ENCODE measurements at places on chromosomes 5 and 9.
A peak's percentile ranks its signal among the peaks of the same experiment; 100 is the strongest.

DNA sequence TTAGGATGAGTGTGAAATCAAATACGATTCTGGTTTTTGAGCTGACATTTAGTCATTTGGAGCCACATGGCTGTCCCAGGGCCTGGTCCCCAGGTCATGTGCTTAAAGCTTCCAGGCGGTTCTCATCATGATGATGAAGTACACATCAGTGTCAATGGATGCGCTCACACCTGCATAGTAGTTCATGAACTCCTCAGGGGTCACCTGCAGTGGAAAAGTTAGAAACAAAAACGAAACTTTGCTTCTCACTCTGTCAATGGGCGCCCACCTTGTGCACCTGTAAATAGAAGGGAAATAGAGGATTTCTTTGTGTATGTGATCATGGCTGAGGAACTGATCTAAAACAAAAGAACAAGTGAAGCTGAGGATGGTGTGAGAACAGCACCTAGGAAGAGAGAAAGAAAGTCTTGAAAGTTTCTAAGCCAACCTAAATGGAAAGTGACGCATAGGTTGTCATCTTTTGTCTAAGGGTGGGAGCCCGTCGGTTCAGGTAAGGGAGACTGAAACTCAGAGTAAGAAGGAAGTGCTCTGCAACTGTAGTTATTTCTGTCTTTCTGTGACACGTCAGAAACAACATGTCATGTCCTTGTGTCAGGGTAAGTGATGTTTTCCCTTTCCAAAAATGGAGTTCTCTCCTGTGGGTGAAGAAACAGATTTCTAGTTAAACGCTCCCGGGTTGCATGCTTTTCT lies 33.8 kb downstream of the CAPSL start:
- DNase-seq: no peak

GRCh38 chr5:102231693-102232619 lies 64.1 kb downstream of the SLCO4C1 start:
- DNase-seq: no peak

- peak; percentile 81 for DNase-seq
These were observed 175.2 kb upstream of the NREP start for GRCh38 chr5:111932199-111932598.

DNA sequence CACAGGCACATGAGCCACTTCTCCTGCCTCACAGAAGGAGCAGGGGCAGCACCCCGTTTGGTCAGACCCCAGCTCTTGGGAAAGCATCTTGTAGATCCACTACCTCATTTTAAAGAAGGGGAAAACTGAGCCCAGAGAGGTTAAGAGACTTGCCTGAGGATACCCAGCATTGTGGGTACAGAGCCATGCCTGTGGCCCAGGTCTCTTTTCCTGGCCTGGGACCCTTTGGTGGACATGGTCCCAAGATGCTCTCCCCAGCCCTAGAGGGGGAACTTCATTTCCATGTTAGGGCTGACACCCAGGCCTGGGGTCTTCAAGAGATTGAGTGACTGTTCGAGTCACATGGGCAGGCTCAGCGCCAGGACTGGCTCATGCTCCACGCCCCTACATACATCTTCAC lies 64.2 kb downstream of the NEK6 start:
- DNase-seq: no peak

- DNase-seq: no peak
These were observed 204.8 kb upstream of the RASEF start for GRCh38 chr9:83267741-83268140.

DNA sequence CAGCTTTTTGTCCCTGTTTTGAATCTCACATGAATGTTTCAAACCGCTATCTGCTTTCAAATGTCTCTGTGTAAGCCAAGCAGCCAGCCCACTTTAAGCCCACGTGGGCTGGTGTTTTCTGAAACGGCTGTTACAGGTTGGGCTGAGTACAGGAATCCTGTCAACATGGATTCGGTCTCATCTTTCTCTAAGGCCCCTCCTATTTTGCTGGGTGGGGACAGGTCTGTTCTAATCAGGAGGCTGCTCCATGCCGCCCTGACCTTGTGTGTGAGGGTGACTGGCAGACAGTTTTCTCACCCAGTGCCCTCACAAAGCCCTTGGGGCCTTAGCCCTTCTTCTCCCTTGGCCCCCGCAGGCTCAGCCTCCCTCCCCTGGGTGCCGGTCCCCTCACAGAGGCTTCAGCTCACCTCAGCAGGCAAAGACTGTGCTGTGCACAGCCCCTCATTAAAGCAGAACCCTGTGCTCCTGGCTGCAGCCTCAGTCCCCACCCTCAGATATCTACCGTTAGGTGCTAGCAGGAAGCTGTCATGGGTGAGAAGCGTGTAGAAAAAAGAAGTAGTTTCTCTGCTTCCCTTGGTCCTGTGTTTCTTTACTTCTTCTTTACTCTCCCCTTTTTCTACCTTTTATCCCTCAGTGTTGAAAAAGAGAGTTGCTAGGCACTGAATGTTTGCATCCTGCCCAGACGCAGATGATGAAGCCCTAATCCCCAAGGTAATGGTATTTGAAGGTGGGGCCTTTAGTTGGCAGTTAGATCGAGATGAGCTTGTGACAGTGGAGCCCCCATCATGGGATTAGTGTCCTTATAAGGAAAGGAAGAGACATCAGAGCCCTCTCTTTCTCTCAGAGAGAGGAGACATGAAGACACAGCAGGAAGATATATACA lies 205.7 kb downstream of the ADAMTS12 start:
- no peak for DNase-seq

- DNase-seq: peak; percentile 85
These were observed 31.7 kb downstream of the PRRX2 start for GRCh38 chr9:129696944-129697655.

DNA sequence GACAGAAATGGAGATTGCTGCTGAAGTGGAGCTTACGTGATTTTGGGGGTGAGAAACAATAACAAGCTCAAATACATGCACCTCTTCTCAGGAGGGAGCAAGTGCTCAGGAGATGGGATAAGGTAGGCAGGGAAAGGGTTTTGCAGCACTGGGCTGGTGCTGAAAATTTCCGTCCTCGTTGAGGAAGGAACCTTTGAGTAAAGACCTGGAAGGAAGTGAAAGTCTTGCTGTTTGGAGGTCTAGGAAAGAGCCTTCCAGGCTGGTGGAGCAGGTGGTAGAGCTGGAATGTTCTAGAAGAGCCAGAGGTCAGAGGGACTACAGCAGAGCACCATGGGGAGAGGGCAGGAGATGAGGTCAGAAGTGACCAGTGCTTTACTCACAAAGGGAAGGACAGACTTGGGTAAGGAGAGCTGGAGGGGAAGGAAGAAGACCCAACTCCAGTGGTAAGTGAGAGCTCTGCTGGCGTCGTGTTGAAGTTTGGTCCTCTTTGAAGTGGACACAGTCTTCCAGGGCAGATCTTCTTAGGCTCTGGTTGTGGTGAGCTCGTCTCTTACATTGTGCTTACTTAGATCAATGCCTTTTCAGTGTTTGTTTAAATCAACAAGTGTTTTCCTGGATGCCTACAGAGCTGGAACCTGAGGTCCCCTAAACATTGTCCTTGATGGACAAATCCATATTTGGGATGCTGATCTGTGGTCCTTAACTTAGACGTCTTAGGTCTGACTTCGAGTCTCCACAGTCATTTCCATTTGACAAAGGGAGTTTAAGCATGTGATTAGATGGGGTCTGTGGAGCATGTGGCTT lies 21.0 kb downstream of the ANKRD33B start:
- no peak for DNase-seq

Measured in fibroblast of skin of back (primary cell).